Cardiac fibroblast (primary cell): ENCODE measurements at places on chromosomes 7 and 10.

- DNase-seq, result no peak
Measured at GRCh38 chr7:140235114-140235513, 58.3 kb upstream of the KDM7A start.

DNA sequence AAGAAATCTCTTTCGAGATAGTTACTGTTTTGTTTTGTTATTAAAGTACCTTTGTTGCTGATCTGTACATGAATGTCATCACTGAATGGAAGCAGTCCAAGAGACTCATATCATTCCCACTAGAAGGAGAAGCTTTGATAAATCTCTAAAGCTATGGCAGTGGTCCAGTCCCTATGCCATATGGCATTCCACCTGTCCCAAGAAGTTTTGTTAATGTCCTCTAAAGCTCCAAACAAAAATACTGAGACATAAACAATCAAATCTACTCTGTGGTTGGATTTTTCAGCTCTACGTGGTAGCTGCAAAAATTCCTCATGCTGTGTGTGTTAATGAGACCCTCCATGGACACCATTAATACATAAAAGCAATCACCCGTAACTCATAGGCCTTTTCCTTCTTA lies 94.1 kb downstream of the LRRN3 start:
- no peak for DNase-seq

DNA sequence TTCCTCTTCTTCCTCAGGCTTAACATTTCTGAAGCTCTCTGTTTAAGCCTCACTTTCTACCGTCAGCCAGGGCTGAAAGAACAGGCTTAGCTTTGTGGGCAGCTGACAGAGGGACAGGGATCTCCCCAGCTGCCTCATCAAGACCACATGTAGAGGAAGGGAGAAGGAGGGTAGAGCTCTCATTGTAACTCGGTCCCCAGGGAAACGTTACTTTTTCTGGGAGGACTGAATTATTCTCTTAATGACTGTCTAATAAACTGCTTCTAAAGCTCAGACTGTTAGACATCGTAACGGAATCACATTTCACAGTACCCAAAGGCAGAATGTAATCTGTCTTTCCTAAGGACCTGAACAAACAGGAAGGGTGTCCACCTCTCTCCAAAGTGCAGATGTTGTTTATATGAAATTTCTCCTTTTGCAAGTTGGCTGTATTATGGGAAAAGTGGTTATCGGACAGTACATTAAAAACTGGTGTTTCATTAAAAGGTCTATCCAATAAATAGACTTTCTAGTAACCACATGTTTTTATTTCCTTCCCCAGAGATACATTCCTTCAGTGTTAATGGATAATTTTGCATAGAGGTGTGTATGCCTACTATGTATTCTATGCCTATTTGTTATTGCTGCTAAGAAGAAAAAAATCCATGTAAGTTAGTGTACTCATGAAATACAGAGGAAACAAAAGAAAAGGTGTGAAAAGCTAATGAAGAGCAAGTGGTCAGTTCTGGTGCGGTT lies 144.2 kb downstream of the CTTNBP2 start:
- no peak for DNase-seq

DNA sequence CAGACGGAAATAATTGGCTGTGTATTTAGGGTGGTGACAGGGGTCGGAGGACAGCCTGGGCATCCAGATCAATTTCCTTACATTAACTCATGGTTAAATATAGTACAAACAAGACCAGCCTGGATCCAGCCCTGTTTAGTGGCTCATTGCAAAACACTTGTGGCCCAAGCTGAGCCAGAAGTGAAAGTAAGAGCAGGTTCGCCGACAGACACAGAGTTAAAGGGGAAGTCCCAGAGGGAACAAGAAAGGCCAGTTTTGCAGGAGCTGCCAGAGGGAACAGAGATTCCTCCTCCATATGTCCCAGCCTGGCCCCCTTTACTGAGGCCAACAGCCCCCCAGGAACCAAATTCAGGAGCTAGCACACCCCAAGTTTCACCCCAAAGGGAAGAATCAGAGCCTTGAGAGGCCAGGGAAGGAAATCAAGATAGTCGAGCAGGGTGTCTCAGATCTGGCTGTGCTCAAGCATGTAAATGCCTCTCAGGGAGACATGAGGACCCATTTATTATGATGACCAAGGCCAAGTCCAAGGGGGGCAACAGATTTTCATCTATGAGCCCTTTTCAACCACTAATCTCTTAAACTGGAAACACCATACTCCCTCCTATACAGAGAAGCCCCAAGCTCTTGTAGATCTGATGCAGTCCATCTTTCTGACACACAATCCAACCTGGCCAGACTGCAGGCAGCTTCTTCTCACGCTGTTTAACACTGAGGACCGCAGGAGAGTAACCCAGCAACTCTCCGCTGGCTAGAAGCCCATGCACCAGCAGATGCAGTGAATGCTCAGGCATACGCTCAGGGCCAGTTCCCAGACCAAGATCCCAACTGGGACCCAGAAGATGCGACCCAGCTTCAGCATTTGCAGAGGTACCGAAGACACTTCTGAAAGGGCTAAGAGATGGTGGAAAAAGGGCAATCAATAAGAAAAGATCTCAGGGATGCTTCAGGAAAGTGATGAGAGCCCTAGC lies 15.9 kb upstream of the ADCK2 start:
- DNase-seq, result peak; percentile 75

DNA sequence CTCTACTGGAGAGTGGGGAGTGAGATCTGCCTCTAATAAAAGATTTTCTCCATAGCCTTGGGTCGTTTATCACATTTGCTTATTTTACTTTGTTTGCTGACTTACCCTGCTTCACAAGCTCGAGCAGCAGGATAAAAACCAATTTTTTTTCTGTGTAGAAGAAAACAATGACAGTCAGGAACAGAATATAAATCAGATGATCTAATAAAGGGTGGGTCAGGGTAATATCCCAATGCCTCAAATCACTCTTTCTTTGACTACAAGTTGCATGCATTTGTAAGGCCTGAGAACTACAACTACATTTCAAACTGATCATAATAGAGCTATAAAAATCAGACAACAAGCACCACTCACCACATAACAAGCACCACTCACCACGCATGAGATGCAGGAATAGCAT lies 174.4 kb upstream of the ADARB2 start:
- no peak for DNase-seq

DNA sequence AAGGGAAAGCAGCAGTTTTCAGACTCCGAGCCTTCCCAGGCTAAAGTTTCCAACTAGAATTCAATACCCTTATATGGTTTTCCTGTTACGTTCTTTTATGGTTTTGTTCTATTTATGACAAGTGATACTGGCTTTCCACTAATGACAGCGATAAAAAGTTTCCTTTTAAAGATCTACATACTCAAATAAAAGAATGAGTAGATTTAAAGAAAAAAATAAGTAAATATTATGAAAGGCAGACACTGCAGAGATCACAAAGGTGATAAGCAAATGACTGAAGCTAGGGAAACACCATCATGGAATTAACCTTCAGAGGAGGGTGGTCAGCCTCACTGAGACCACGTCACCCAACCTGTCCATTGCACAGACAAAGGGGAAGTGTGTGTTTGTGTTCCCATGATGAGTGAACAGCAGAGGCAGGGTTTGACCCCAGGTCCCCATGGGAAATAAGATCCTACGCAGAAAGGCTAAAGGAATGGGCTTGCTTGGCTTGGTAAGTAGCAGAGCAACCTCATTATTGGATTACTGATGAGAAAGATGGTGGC lies 4.0 kb downstream of the VSIR start:
- DNase-seq, result peak; percentile 74

- peak; percentile 79 for DNase-seq
Measured at GRCh38 chr7:73451780-73452398, 18.3 kb downstream of the FZD9 start.

- DNase-seq, result no peak
Measured at GRCh38 chr10:131031346-131031745, 280.2 kb downstream of the TCERG1L start.

- peak; percentile 13 for DNase-seq
Measured at GRCh38 chr10:92627845-92628480, 35.0 kb downstream of the KIF11 start.

DNA sequence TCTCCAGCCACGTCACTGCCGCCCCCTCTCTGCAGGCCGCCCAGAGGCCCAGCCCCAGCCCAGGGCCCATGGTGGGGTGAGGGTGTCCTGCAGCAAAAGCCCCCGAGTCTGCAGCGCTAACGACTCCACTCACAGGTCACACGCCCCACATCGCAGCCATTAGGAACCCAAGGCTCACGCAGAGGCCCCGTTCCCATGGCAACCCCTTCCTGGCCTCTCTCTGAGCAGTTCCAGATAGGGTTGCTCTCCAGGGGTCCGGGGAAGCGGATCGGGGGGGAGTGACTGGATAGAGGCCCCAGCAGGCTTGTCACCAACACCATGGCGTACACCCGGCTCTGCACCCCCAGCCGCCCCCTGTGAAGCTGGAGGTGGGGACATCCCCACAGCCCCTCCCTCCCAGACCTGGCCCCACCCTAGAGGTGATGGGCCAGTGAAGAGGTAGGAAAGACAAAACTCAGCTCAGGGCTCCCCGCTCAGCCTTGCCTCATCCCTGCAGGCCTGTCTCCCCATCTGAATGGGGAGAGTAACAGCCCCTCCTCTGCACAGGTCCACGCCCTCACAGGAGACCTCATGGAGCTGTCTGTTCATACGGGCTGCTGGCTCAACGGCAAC lies 41.2 kb downstream of the TNRC18 start:
- no peak for DNase-seq

DNA sequence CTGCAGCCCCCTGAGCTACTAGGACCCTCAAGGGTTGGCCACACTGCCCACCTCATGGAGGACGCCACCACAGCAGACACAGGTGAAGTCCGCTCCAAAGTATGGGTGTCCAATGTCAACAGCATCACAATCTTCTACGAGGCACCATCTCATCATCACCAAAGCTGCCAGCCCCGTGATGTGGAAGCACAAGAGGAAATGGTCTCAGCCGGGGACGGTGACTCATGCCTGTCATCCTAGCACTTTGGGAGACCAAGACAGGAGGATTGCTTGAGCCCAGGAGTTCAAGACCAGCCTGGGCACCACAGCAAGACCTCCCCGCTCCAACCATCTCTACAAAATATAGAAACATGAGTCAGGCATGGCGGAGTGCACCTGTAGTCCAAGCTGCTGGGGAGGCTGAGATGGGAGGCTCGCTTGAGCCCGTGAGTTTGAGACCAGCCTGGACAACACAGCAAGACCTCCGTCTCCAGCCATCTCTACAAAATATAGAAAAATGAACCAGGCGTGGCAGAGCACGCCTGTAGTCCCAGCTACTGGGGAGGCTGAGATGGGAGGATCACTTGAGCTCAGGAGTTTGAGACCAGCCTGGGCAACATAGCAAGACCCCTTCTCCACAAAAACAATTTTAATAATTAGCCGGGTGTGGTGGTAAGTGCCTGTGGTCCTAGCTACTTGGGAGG lies 48.8 kb upstream of the MYL10 start:
- peak; percentile 48 for DNase-seq

DNA sequence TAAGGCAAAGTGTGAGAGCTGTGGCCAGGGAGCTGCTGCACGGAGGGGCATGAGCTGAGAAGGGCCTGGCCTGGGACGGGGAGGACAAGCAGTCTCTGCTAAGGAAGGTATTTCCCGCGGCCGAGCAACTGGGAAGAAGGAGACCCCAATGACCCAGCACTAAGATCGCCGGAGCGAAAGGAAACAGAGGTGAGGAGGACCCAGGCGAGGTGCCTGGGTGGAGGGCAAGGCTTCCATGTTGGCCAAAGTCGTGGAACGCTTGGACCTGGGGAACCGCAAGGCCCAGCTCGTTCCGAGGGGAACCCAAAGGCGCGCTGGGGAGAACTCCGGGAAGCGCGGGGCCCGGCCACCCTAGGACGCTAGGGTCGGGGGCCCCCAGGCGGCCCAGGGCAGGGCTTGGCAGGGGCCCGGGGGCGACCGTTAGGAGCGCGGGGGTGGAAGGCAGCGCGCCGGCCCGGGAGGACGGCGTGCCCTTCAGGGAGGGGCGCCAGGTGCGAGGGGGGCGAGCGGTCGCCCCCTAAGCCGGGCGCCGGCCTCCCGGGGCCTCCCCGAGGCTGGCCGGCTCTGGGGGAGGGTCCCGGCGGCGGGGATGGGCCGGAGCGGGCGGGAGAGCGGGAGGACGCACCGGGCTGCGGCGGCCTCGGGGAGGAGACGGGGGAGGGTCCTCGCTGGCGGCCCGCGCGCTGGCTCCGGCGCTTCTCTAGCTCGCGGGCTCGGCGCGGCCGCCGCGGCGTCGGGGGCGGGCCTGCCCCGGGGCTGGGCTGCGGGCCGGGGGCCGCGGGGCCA lies 545 bp downstream of the GIGYF1 start:
- DNase-seq, result no peak

- no peak for DNase-seq
Measured at GRCh38 chr7:70607759-70608158, 524.2 kb upstream of the GALNT17 start.
